ENCODE measurements at places on chromosomes 7 and 10.

DNA sequence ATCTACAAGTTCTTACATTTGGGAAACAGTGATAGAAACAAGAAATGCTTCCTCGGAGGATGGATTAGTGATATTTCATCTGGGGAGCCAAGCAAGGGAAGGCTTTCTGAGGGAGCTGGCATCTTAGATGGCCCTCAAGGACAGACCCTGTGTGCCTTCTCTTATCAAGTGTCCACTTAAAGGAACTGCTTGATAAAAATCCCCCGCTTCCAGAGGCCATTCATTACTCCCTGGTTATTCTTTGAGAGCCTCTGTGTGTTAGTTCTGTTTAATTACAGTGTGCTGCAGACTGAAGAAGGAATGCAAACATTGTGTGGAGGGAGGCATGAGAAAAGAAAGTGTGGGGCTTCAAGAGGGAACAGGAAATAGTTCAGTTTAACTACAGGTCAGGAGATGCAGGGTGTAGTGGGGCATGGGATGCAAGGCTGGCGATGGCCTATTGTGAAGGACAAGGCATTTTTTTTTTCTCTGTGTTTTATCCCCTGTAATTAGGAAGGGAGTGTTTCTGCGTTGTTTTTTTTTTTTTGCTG, 145.4 kb downstream of the SNX10 start:
- no peak for DNase-seq

- no peak for DNase-seq
Measured at GRCh38 chr7:27973625-27974024, 207.0 kb downstream of the JAZF1 start.

DNA sequence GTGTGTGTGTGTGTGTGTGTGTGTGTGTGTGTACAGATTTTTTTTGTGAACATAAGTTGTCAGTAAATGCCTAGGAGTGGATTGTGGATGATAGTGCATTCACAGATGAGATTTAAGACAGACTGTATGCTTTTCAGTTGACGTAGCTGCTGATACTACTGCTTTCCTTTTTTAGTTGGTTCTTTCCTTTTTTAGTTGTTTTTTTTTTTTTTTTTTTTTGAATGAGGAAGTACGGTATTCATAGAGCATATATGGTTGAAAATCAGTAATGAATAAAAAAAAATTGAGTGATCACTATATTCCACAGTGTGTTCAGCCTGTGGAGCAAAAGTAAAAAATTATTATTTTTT, 80.5 kb downstream of the RBM33 start:
- no peak for DNase-seq

DNA sequence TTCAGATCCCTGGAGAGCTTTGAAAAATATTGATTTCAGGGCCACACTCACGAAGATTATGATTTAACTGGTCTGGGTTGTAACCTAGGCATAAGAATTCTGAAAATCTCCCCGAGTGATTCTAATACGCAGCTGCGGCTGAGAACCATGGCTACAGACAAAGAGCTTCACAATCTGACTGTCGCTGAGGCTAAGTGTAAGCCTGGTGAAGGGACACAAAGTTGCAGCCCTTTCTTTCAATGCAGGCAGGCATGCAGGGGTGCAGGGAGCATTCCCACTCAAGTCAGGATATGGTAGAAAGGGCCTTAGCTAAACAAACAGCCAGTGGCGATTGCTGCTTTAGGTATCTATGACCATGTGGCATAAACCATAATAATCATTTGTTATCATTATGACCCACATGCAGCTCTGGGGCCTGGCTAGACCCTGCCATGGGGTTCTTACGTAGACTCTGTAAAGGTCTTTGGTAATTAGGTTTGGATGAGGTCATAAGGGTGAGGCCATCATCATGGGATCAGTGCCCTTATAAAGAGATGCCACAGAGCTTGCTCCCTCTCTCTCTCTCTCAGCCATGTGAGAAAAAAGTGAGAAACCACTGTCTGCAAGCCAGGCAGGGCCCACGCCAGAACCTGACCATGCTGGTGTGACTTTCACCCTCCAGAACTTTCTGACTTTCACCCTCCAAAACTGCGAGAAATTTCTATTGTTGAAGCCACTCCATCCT, 88.4 kb upstream of the LANCL2 start:
- no peak for DNase-seq

GRCh38 chr7:151279868-151280267, 31.4 kb upstream of the SMARCD3 start:
- DNase-seq, result no peak

DNA sequence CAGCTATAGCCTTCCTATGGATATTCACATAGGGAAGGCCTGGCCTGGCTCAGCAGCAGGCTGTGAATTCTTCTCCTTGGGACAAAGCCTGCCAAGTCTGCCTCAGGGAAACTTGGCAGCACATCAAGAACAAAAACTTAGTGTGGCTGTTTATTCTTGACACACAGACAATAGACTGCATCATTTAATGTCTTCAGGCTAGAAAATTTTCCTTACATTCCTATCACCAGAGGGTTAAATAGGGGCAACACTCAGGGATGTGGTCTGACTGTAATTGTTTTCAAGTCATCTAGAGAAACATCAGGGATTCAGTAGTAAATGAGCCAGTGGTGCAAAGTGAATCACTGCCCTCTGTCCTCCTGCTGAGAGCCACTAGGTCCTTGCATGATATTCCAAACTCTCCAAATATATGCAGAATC, 137.3 kb downstream of the SEMA3C start:
- no peak for DNase-seq

- no peak for DNase-seq
Measured at GRCh38 chr10:2734603-2735002, 332.7 kb upstream of the PFKP start.

DNA sequence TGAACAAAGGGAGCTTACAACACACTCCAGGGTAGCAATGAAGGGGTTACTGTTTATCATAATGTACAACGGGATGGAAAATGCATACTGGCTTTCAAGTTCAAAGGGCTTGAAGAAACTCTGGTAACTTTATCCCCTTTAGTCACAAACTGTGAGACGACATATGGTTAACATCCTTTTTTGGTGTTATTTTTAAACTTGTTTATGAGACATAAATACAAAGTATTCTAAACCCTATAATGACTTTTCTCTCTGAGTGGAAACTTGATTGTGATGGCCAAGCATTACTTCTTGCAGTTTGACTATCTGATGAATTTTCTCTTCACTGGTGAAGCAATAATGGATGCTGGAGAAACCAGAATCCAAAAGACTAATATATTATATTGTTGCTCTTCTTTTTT, 62.0 kb upstream of the SEMA3A start:
- no peak for DNase-seq

DNA sequence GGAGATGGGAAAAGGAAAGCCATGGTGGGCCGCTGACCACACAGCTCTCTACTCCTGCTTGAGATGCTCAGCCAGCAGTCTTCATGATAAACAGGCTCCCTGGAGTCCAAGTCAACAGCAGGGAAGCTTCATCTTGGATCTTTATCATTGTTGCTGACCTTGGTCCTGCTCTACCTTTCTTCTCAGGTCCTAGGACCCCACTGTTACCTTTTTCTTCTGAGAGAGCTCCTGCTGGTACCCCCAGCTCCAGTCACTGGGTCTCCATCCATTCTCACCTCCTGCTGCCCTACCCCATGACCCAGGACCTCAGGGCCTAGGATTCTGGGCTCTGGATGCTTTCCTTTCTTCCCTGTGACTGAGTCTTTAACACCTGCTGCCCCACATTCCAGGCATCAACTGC, 5.2 kb upstream of the CRTAC1 start:
- DNase-seq, result no peak

GRCh38 chr7:76252021-76252420, 50.3 kb downstream of the SRRM3 start:
- DNase-seq, result no peak

GRCh38 chr7:43465581-43466554, 117.0 kb upstream of the STK17A start:
- no peak for DNase-seq

DNA sequence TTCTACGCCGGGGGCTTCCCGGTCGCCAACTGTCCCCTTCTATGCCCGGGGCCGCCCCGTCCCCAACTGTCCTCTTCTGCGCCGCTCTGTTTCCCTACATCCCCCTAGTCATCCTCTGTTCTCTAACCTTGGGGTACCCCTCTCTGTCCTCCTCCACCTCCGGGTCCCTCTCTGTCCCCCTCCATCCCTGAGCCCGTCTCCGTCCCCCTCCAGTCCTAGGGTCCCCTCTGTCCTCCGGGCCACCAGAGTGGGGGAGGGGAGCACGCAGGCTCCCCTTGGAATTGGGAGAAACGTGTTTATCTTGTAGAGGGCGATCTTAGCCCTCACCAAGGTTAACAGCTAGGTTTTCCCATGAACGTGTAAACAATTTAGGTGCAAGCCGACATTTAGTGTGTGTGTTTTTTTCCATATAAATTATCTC, 852 bp upstream of the KLF6 start:
- no peak for DNase-seq

Measured in stimulated activated CD8-positive, alpha-beta memory T cell treated with anti-CD3 and anti-CD28 coated beads, Interleukin-12 subunit alpha, Interleukin-12 subunit beta, amount 100 ng/mL, for 1 hour (primary cell).